Activated CD4-positive, alpha-beta T cell treated with anti-CD3 and anti-CD28 coated beads, Interleukin-2, amount 50 U/mL, for 48 hours (primary cell): ENCODE measurements at places on chromosomes 16 and 17.

DNA sequence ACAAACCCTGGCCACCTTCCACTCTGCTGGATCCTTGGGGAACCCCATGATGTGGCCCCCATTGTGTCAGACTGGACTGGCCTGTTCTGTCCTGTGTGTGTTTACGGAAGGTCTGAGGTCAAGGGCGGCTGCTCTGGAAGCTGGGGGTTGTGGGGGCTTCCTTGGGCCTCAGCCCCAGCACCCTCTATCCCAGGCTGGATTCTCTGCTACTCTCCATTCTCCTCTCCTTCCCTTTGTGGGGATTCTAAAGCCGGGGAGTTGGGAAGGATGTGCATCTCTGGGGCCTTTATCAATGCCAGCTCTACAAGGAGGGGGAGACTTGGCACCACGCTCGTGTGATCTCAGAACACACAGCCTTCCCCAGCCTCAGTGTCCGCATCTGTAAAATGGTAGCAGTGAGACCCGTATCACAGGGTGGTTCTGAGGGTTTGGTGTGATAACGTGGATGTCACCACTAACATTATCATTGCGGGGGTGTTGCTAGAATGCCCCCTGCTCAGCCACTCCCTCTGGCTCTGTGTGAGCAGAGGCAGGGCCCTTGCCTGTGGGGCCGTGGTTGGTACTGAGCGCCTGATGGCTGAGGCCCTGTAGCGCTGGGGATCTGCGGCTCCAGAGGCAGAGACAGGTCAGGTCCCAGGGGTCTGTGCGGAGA lies 18.1 kb downstream of the ADGRG1 start:
- no peak for DNase-seq

- DNase-seq = no peak
Measured at GRCh38 chr16:76329106-76329505, 51.9 kb downstream of the CNTNAP4 start.

GRCh38 chr17:41733348-41734138 lies 900 bp downstream of the HAP1 start:
- DNase-seq = no peak

DNA sequence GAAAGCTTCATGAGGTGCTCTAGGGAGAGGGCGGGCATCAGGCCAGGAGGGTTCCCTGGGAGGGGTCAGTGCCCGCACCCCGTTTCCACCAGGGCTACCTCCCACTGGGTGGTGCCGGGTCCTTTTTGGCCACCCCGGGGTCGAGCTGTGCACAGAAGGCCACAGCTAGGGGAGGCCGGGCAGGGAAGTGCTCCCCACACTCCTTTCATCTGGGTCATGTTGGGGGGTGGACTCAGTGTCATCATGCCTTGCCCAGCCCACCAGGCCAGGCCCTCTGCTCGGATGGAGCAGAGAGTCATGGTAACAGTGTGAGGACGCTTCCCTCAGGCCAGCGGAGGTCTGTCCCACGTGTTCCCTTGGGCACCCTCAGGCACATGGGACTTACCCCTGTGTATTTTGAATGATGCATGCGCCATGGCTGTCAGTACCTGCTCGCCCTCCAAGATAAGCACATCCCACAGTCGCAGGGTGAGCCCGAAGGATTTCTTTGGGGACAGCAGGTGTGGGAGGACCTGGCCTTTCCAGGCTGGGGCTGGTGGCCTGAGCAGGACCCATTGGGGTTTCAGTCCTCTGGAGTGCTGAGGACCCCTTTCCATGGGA lies 46.4 kb downstream of the TNFRSF13B start:
- DNase-seq = no peak

DNA sequence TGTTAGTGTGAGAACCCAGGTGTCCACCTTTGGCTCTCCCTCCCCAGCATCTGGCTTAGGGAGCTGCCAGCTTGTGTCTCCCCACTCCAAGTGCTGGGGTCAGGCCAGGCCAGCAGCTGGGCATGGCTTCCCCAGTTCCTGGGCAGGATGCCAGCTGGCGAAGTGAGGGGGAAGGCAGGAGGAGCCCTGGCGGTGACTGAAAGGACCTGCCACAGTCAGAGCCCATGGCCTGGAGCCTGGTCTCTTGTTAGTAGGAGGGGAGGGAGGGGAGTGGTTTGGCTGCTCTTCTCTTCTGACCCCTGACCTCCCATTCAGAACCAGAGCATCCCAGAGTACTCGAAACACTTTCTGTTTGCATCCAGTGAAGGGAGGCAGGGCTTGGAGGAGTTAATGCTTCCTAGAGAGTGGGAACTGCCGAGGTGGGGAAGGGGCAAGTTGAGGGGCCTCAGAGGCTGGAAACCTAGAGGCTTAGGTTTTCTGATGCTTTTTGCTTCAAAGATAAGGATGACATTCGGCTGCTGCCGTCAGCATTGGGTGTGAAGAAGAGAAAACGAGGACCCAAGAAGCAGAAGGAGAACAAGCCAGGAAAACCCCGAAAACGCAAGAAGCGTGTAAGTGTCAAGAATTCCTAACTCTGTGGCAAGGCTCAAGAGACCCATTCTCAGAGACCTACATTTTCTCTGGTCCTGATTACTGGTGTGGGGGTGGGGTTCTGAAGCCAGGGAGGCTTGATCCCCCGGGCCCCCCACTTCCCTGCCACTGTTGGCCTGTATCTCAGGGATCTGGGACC lies 772 bp downstream of the CHD3 start:
- DNase-seq = peak; percentile 61

- DNase-seq = no peak
Measured at GRCh38 chr16:68022278-68022727, 729 bp downstream of the DDX28 start.
